ENCODE measurements at places on chromosomes 7 and 10. TPM values are rescaled to one million over a fixed set of nuclear protein-coding genes. Genes with fewer than 3 reads are reported as not detected.

The SH2D4B gene
- total RNA-seq, result not detected

- peak; percentile 85 for DNase-seq
These were observed 3.4 kb upstream of the MUC12 start for GRCh38 chr7:100965723-100966541.

- DNase-seq, result no peak
These were observed 34.7 kb downstream of the MRPS24 start for GRCh38 chr7:43834463-43835251.

- DNase-seq, result no peak
These were observed 110.5 kb downstream of the HECTD2 start for GRCh38 chr10:91520661-91521060.

GRCh38 chr10:30821994-30822692, 192.6 kb upstream of the LYZL2 start:
- DNase-seq, result no peak

DNA sequence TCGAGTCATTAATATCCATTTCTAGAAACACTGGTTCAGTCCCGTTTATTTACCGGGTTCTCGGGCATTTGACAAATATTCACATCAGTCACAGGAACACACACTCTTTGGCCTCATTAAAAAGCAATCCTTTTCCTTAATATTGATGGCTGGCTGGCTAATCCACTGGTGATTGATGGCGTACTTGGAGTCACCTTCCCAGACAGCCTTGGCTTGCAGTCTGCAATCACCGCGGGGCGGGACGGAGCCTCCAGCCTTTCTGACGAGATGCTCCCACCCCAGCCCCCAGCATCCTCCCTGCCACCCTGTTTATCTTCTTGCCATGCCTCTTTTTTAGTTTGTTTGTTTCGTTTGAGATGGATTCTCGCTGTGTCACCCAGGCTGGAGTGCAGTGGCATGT, 36.6 kb downstream of the SRRM3 start:
- no peak for DNase-seq

- DNase-seq, result no peak
These were observed 6.2 kb upstream of the MYL7 start for GRCh38 chr7:44147026-44147991.

DNA sequence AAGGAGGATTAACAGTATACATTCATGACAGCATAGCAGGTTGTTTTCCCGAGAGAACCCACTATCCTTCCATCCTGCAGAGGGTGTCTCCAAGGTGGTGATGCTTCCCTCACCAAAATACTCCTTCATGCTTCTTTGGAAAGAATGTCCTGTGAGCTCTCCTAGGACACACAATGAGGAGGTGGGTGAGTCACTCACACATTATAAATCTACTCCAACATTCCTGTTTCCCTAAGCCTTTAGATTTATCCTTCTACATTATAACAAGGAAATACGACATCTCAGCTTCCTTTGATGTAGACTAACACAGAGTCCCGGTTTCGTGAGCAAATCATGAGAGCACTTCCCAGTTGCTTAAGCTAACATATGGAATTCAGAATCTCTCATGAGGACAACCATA, 689.7 kb upstream of the CELF2 start:
- no peak for DNase-seq
